CD4-positive, CD25-positive, alpha-beta regulatory T cell (primary cell): ENCODE measurements at places on chromosomes 12 and 14.

DNA sequence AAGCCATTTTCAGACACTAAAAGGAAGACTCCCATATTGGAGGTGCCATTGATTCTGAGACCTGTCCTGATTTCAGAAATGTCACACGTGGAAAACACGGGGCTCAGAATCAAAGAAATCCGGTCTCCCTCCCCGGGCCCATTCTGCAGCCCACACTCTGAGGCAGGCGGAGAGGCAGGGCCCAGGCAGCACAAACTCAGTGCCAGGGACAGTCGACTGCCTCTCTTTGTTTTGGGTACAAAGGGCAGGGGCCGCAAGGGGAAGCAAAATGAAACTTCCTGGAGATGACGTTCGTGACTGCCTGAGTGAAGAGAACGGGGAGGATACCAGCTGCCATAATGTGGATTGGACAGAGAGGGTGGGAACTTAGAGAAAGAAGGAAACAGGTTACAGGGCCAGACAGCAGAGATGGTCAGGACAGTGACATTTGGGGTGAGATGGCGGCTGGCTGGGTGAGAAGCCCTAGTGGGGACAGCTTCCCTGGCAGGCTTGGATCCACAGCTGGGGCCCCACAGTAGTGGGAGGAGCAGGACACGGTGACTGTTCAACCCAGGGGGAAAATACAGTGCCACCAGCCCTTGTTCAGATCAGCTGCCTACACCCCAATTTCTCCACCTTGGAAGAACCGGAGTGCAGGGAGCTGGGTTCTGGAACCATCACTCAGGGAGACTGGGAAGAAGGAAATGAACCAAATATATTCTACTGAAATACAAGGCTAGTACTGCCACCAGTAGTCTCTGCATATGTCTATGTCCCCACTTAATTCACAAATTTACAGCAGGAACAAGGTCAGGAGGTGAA is 8.1 kb downstream of the GAPDH start:
- H3K27me3 ChIP-seq: no peaks in the 10 kb centered on the region
- peaks cover 31% of the 10 kb centered on the region for H3K36me3 ChIP-seq
- peak overlapping the region; percentile 1 for H3K27ac ChIP-seq
- no peak for DNase-seq

DNA sequence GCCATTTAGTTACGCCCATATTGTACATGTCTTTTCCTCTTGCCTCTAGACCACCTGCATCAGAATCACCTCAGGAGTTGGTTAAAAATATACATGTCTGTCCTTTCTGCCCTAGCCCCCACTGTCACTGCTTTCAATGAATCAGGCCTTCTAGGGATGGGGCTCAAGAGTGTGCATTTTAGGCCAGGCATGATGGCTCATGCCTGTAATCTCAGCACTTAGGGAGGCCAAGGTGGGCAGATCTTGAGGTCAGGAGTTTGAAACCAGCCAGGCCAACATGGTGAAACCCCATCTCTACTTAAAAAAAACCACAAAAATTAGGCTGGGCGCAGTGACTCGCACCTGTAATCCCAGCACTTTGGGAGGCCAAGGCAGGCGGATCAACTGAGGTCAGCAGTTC is 13.6 kb upstream of the TMED10 start:
- DNase-seq: no peak
- H3K36me3 ChIP-seq: no peaks in the 10 kb centered on the region
- H3K4me1 ChIP-seq: no peaks in the 10 kb centered on the region

- no peaks in the 10 kb centered on the region for H3K4me1 ChIP-seq
- H3K27ac ChIP-seq: no peak overlapping the region
- H3K27me3 ChIP-seq: no peaks in the 10 kb centered on the region
- H3K36me3 ChIP-seq: no peaks in the 10 kb centered on the region
Observed at GRCh38 chr12:26327975-26328644, 132.7 kb downstream of the SSPN start.

GRCh38 chr14:59096303-59096702 is 92.2 kb upstream of the DAAM1 start:
- H3K27ac ChIP-seq: no peak overlapping the region
- H3K4me1 ChIP-seq: no peaks in the 10 kb centered on the region
- no peak overlapping the region for H3K4me3 ChIP-seq

DNA sequence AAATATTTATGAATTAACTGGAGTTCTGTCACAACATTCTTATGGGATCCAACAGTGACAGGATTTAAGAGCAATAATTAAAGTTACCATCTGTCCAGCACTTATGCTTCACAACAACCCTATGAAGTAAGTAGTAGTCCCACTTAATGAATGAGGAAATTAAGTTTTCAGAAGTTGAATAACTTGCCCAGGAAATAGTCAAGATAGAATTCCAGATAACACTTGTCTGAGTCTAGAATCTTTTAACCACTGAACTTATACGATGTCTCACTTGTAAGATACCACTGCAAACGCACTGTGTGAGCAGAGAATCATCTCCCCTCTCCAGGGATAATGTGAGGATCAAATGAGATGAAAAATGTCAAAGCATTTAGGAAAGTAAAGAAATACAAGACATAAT is 3.3 kb upstream of the TTC9 start:
- H3K4me3 ChIP-seq: no peak overlapping the region
- no peak for DNase-seq
- H3K4me1 ChIP-seq: peaks cover 22% of the 10 kb centered on the region
- no peaks in the 10 kb centered on the region for H3K36me3 ChIP-seq
- H3K27ac ChIP-seq: no peak overlapping the region

DNA sequence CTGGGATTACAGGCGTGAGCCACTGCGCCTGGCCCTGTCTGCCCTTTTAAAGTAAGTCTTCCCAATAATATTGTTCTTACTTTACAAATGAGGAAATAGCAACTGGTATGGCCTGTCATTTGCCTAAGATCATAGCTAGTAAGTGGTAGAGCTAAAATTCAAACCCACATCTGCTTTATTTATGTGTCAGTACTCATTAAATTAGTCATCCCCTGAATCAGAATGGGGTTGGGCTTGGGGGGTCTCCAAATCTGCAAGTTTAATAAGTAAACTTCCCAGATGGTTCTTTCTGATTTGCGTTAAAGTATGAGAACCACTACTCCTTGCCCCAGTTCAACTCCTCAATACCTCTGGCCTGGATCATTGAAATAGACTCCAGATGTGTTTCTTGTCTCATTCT is 96.2 kb downstream of the FAR2 start:
- DNase-seq: no peak
- H3K4me3 ChIP-seq: no peak overlapping the region
- H3K27me3 ChIP-seq: no peaks in the 10 kb centered on the region
- no peaks in the 10 kb centered on the region for H3K36me3 ChIP-seq
- H3K4me1 ChIP-seq: peaks cover 9% of the 10 kb centered on the region

- H3K36me3 ChIP-seq: no peaks in the 10 kb centered on the region
- H3K27ac ChIP-seq: no peak overlapping the region
- no peak for DNase-seq
- H3K4me1 ChIP-seq: peaks cover 6% of the 10 kb centered on the region
- no peak overlapping the region for H3K4me3 ChIP-seq
- no peaks in the 10 kb centered on the region for H3K27me3 ChIP-seq
Observed at GRCh38 chr12:108647585-108648287, 14.0 kb upstream of the SELPLG start.

- H3K36me3 ChIP-seq: no peaks in the 10 kb centered on the region
- no peaks in the 10 kb centered on the region for H3K27me3 ChIP-seq
- H3K4me3 ChIP-seq: no peak overlapping the region
- H3K4me1 ChIP-seq: no peaks in the 10 kb centered on the region
- H3K27ac ChIP-seq: no peak overlapping the region
Observed at GRCh38 chr14:85479771-85480170, 50.2 kb upstream of the FLRT2 start.

DNA sequence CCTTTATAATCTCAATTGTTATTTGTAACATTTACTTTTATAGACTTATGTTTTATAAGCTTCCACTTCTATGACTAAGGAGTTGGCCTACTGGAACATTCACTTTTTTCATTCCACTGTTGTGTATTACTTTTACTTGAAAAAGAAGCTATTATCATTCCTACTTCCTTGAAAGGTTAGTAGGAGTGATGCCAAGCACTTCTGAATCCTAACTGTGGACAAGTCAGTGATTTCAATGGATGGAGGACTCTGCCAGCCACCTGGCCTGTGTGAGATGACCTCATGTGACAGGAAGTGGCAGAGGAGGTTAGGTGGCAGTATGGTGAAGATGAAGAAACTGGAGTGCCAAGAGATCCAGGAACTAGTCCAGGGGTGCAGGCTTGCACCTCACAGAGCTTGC is 46.0 kb downstream of the TECPR2 start:
- H3K27ac ChIP-seq: no peak overlapping the region
- H3K27me3 ChIP-seq: no peaks in the 10 kb centered on the region
- H3K4me1 ChIP-seq: no peaks in the 10 kb centered on the region
- DNase-seq: peak; percentile 38
- H3K36me3 ChIP-seq: no peaks in the 10 kb centered on the region

GRCh38 chr12:60152756-60153155 is 556.9 kb downstream of the SLC16A7 start:
- H3K4me3 ChIP-seq: no peak overlapping the region
- no peak overlapping the region for H3K27ac ChIP-seq
- H3K4me1 ChIP-seq: no peaks in the 10 kb centered on the region
- DNase-seq: no peak
- no peaks in the 10 kb centered on the region for H3K27me3 ChIP-seq
- H3K36me3 ChIP-seq: no peaks in the 10 kb centered on the region

GRCh38 chr12:112309797-112310196 is 72.4 kb downstream of the HECTD4 start:
- H3K4me3 ChIP-seq: no peak overlapping the region
- DNase-seq: no peak
- no peak overlapping the region for H3K27ac ChIP-seq
- H3K27me3 ChIP-seq: no peaks in the 10 kb centered on the region
- H3K36me3 ChIP-seq: peaks cover 45% of the 10 kb centered on the region
- H3K4me1 ChIP-seq: no peaks in the 10 kb centered on the region

DNA sequence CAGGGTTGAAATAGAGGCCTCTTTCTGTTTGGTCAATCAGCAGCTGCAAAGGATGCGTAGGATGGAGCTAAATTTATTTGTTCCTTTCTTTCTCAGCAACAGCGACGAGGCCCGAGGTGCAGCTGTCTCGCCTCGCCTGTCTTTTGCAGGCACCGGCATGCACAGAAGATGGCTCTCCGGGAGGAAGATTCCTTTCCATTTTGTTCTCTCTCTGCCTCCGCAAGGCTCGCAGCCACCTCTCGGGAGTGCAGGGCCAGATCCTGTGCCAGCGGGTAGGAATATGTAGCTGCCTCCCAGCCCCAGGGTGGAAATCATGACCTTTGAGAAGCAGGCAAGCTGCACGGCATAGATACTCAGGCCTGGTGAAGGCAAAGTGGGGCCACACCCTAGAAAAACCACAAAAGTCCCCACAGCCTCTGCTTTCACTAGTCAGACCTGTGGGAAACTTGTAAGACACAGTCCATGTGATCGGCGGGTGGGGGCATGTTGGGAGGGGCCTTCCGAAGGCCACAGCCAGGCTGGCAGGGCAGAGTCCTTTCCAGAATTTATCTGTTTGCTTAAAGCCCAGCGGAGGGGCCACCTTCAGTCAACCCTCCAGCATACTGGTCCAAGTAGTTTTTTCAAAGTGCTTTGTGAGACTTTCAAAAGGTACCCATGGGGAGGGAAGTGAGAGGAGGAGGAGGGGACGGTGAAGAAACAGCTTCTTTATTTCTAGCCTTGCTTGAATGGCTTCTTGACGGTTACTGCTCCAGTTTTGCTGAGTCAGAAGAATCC is at the start of gene MAP1LC3B2:
MAP1LC3B2 (plus strand) TSS at position 220 of the 774 bp plus-strand sequence. CDS start 16,562 bp downstream, outside the sequence.
- H3K27ac ChIP-seq: peak within 1 kb of the TSS; percentile 69
- peaks cover 31% of the 10 kb centered on the region for H3K4me1 ChIP-seq
- DNase-seq: peak; percentile 42

DNA sequence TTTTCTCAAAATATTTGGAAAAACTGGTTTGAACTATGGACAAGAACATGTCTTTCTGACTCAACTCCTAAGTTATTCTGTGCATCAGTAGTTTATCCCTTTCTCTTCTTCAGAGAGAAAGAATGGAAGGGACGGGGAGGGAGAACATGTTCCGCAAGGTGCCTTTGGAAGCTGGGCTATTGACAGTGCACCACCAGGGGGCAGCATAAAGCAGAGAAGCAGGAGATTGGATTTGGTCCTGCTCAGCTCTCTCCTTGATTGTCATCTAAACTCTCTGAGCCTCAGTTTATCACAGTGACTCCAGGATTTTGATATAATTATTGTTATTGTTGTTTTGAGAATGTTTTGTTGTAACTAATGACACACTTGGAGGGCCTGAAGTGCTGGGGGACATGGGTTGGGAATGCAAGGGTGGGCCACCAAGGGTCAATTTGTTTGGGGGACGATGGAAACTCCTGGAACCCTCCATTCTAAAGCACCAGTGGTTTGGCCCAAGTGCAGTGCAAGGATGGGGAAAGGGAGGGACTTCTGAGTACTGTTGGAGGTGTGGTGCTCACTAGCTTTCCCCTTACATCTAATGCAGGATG is 45.3 kb upstream of the ANO6 start:
- peak; percentile 55 for DNase-seq
- H3K27ac ChIP-seq: no peak overlapping the region
- H3K27me3 ChIP-seq: no peaks in the 10 kb centered on the region
- H3K36me3 ChIP-seq: peaks cover 3% of the 10 kb centered on the region

DNA sequence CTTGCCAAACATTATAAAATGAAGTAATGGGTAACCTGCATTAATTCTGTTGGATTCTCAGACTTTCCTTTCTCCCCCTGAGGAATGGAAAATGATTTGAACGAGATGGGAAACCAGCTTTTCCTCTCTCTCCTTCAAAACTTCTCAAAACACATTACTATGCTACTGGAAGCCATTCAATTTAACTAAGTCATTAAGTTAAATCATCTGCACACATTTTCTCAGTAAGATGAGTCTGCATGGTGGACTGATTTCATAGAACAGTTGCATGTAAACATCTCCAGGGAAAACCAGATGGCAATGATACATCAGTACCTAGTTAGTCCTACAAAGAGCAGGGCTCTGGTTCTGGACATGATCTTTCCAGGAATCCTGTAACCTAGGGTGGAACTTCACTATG is 59.9 kb downstream of the BMP4 start:
- DNase-seq: no peak
- no peak overlapping the region for H3K27ac ChIP-seq
- no peaks in the 10 kb centered on the region for H3K27me3 ChIP-seq

DNA sequence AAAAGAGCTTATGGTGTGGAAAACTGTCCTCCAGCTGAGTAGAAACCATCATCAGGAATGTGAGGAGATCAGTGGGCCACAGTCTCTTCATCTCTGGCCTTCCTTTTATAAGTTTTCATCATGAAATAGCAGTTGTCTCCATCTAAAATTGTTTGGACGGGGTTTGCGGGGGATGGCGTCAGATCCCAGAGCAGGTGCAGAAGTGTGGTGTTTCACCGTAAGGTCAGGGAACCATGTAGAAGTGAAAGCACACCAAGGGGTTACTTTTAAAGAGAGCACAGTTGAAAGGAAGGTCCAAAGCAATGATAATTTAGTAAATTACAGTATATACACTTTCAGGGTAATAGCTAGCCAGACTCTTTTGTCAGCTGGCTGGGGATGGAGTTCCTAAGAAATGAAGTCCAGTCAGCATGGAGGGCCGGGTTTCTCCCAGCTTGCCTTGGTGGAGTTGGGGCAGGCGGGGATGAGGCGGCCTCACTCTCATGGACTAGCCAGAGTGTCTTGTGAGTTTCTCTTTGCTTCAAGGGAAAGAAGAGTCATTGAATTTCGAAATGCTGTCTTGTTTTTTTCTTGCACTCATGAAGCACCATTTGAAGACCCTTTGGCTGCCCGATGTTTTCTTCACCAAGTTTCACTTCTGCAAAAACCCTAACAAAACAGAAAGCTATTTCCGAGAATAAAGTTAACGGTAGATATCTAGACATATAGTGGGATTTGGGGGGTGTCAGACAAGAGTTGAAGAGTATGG is 100.6 kb downstream of the ETV6 start:
- no peak overlapping the region for H3K4me3 ChIP-seq
- H3K4me1 ChIP-seq: no peaks in the 10 kb centered on the region
- H3K36me3 ChIP-seq: peaks cover 13% of the 10 kb centered on the region
- H3K27ac ChIP-seq: no peak overlapping the region
